ENCODE measurements at places on chromosomes 13 and 19. TPM values are rescaled to one million over a fixed set of nuclear protein-coding genes. Genes with fewer than 3 reads are reported as not detected.

The RB1 gene
- total RNA-seq: 14.5 TPM

The APLP1 gene
- total RNA-seq: 8.9 TPM

The ZNF724 gene
- total RNA-seq: 0.34 TPM

The IRS2 gene
- total RNA-seq: 49.7 TPM

The ZNF90 gene
- 1.1 TPM for total RNA-seq

The GNG7 gene
- total RNA-seq: 0.58 TPM

The SHC2 gene
- 5.5 TPM for total RNA-seq

The FGF21 gene
- not detected for total RNA-seq

The CYP4F8 gene
- total RNA-seq: not detected

The TGFBR3L gene
- total RNA-seq: not detected

The STK11 gene
- total RNA-seq: 51.6 TPM

The BRCA2 gene
- total RNA-seq: 0.47 TPM

The BRSK1 gene
- total RNA-seq: 2.2 TPM

The DIRAS1 gene
- 9.1 TPM for total RNA-seq

Measured in pericardium fibroblast (primary cell).